ENCODE measurements at places on chromosomes 2 and 18.

GRCh38 chr2:28271919-28272250 lies 120.8 kb upstream of the FOSL2 start:
- DNase-seq: no peak

DNA sequence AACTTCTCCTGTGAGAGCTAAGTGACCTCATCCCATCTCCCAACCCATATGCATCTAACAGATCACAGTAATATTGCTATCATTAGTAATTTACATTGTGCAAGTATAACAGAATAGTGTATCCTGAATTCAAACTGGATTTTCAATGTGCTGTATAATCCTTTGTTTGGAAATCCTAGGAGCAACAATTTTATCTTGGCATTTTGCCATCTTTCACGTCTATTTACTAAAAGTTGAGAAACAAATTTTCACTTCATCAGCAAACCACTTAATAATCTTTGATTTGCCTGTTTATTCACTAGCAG lies 3.8 kb downstream of the HNRNPLL start:
- DNase-seq: no peak

DNA sequence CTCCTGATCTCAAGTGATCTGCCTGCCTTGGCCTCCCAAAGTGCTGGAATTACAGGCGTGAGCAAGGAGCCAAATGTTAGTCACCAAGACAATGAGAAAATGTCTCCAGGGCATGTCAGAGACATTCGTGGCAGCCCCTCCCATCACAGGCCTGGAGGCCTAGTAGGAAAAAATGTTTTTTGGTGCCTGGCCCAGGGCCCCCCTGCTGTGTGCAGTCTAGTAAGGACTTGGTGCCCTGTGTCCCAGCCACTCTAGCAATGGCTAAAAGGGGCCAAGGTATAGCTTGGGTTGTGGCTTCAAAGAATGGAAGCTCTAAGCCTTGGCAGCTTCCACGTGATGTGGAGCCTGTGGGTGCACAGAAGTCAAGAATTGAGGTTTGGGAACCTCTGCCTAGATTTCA lies 12.5 kb upstream of the TXNL4A start:
- DNase-seq: no peak

GRCh38 chr2:147989809-147990403 lies 30.6 kb downstream of the ORC4 start:
- DNase-seq: no peak

- no peak for DNase-seq
Measured at GRCh38 chr2:68193144-68193543, 35.5 kb downstream of the PNO1 start.

- no peak for DNase-seq
Measured at GRCh38 chr2:67108231-67108630, 288.9 kb upstream of the ETAA1 start.

DNA sequence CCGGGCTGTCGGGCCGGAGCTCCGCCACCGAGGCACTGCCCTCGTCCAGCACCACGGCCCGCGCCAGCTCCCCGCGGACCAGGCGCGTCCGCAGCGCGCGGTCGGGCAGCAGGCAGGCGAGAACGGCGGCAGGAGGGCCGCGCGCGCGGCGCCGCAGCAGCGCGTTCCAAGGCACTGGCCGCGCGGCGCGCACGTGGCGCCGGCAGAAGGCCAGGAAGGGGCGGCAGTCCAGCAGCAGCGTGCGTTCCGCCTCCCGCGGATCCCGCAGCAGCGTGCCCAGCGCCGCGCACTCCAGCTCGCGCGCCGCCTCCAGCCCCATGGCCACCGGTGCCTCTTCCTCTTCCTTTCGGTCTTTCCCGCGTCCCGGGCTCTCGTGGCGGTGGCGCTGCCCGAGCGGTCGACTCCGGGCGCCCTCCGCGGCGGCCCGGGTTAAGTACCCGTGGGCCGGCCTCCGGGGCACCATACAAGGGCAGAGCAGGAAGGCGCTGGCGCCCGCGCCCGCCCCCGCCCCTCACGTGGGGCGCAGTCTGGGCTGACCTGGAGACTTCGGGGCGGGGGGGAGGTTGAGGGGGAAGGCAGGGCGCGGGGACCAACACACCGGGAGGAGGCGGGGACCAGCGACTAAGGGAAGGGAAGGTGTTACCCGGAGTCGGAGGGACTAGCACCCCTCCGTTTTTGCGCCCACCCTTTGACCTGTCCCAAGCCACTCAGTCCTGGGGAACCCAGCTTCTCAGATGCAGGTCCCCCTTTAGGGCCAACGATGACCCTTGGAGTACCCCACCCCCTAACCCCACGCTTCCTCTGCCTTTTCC lies at the start of gene DUSP2:
TSS of gene DUSP2 (minus strand) at position 405 of the 812 bp plus-strand sequence. CDS start at position 319, 86 bp downstream.
- peak; percentile 88 for DNase-seq

DNA sequence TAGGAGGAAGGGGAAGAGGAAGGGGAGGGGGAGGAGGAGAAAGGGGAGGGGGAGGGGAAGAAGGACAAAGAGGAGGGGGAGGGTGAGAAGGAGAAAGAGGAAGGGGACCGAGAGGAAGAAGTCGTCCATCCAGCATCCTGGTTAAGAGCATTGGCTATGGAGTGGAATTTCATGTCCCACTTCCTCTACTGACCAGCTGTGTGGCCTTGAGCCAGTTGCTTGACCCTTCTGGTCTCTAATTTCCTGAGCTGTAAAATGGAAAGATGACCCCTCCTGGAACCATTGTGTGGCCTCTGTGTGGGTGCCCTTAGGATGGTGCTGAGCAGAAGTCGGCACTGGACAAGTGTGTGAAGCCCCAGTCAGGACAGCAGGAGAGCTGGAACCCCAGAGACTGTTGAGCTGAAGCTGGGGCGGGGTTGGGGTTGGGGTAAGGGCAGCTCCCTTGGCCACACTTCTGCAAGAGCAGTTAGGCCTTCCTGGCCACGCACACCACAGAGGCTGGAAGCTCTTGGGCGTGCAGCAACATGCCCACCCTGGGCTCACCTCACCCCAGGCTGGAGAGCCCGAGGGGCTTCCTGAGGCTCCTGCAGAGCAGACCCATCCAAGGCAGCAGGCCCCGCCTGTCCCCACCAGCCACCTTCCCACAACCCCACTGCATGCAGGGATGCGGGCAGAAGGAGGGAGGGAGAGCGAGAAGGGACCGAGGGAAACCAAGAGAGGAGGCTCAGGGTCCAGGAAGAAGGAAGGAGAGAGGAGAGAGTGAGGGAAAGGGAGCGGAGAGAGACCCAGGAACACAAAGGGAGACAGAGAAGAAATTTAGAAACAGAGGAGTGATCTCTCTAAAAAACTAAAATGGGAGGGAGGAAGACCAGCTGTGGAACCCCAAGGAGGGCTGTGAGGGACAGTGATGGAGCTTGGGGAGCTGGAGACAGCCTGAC lies 16.2 kb downstream of the ADRA2B start:
- no peak for DNase-seq

- DNase-seq: no peak
Measured at GRCh38 chr18:39232490-39232889, 1666.9 kb upstream of the CELF4 start.

GRCh38 chr2:185221-185620 lies 78.6 kb downstream of the SH3YL1 start:
- DNase-seq: no peak

DNA sequence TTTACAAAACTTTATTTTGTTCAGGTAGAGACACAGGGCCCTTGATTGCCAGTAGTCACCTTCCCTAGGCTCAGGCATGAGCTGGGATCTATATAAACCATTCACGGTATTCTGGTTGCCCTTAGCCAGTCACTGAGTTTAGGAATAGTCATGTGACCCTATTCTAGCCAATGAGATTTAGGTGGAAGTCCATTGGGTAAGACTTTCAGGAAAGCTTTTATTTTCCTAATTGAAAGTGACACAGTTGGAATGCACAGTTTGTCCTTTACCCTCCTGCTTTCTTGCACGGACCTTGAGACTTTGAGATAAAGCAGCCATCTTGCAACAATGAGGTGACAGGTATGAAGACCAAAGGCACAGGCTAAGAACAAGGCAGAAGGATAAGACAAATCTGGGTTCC lies 21.5 kb downstream of the SLC4A5 start:
- no peak for DNase-seq

DNA sequence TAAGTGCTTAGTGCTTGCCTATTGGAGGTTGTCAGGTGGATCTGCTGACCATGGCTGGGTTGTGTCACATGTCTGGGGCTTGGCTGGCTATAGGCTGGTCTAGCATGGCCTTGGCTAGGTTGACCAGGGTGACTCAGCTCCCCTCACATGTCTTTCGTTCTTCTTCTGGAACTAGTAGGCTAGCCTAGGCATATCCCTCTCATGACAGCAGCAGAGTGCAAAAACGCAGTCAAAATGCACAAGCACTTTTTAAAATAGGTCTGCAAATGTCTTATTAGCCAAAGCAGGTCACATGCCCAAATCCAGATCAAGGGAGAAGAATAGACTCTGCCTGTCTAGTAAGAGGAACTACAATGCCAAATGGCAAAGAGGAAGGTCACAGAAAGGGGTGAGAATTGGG lies 179.7 kb upstream of the ACVR2A start:
- DNase-seq: no peak

GRCh38 chr18:240175-240574 lies 27.7 kb downstream of the THOC1 start:
- DNase-seq: no peak

DNA sequence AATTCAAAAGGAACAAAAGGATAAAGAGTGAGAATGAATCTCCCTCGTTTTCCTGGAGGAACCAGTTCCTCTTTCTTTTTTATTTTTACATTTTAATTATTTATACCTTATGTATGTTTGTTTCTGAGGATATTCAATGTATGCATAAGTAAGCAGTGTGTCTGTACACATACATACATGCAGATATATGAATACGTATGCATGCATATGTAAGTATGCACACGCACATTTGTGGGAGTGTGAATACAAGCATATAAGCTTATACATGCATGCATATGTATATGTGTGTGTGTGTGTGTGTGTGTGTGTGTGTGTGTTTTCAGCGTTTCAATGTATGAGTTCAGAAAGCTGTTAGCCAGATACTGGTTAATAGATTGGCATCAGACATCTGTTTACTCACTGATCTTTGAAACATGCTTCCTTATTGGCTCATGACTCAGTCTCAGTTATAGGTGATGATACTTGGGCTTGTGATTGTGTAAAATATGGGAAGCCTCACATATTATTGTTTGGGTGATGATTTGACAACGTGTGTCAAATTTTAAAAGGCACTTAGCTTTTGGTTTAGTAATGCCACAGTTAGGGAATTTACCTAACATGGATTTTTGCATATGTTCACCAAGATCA lies 279.7 kb upstream of the TRIB2 start:
- DNase-seq: no peak

DNA sequence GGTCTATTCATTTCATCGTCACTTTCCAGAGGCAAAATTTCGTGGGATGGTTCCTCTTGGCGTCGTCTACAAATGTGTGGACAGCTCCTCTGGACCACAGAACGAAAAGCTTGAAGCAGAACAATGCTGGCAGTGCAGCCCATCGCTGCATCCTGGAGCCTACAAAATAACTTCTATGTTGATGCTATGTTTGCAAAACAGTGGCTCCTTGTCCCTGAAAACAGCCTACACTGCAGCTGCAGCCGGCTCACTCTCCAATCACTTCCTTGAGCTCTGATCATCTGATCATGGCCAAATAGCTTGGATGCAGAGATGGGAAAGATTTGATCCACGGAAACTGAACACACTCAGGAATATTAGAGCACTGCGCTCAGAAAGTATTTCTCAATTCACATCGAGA lies 60.0 kb downstream of the DOCK10 start:
- DNase-seq: no peak
